ENCODE measurements at places on chromosomes 12 and 14. TPM values are rescaled to one million over a fixed set of nuclear protein-coding genes. Genes with fewer than 3 reads are reported as not detected.

Gene LRRC10
- total RNA-seq, result not detected

Gene CDH24
- total RNA-seq, result 1.6 TPM

GRCh38 chr14:28083389-28083788 is 683.2 kb upstream of the FOXG1 start:
- DNase-seq, result no peak

- H3K4me3 ChIP-seq, result no peak overlapping the region
- peaks cover 30% of the 10 kb centered on the region for H3K4me1 ChIP-seq
Observed at GRCh38 chr12:89475203-89475990, 49.2 kb downstream of the GALNT4 start.

GRCh38 chr14:98822917-98823316 is 449.1 kb downstream of the BCL11B start:
- H3K4me3 ChIP-seq, result no peak overlapping the region
- no peak overlapping the region for H3K27ac ChIP-seq
- H3K36me3 ChIP-seq, result no peaks in the 10 kb centered on the region
- no peaks in the 10 kb centered on the region for H3K27me3 ChIP-seq
- DNase-seq, result no peak
